ENCODE measurements at places on chromosomes 2 and 18.

DNA sequence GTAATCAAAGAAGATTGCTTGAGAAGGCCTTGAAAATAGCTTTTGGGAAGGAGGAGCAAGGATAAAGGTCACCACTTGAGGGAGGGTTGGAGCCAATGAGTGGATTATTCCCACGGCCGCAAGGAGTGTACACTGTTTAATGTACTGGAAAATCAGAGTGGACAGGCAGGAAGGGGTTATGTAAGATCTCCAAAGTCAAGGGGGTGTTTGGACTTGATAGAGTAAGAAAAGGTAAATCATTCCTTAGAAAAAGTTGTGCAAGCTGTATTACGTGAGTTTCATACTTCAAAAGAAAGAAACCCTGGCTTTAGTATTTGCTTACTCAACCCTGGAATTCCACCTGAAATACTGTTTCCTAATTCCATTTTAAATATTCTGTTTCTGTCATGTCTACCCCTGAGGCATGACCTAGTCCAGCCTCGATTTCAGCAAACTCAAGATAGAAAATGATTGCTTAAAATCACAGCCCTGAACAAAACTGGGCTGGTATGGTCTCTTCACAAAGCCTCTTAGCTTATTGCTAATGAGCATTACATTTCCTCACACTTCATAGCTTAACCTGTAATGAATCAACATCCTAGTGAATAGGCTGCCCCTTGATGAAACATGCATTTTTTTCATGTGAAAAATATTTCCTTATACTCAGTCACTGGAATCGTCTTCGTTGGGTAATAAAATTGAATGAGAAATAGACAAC is 1.1 kb downstream of the MREG start:
- DNase-seq = no peak

- no peak for DNase-seq
Measured at GRCh38 chr2:64134813-64135212, 9.4 kb downstream of the PELI1 start.

DNA sequence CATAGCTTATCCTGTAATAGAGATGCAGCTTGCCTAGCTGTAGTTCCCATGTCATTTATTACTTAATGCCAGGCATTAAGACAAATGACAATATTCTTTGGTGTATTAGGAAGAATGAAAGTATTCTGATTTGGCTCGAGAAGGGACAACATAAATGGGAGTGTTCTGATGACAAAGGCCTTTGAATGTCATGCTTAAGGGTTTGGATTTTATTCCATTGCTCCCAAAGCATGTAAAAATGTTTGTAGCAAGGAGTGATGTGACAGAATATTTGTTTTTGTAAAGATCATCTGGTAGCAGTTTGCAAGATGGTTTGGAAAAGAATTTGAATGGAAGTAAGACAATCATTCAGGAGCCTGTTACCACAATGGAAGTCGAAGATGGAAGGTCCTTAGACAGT is 30.4 kb downstream of the EEF1B2 start:
- no peak for DNase-seq

GRCh38 chr18:79337620-79338019 is 58.1 kb upstream of the NFATC1 start:
- DNase-seq = no peak

GRCh38 chr2:29518646-29519337 is 402.6 kb downstream of the ALK start:
- no peak for DNase-seq

- DNase-seq = no peak
Measured at GRCh38 chr2:19987936-19988335, 2.0 kb downstream of the WDR35 start.

DNA sequence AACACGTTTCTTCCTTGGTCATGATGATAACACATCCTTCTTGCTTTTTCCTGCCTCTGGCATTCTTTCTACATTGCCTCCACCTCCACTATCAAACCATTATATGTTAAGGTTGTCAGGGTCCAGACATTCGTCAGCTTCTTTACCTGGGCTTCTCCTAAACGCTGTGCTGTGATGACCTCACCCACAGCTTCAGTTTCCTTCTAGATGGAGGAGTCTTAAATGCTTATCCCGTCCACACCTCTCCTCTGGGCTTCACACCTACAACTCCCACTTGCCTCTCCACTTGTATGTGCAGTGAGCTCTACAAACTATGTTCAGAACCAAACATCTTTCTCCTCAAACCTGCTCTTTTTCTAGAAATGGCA is 666 bp upstream of the STAT1 start:
- no peak for DNase-seq

DNA sequence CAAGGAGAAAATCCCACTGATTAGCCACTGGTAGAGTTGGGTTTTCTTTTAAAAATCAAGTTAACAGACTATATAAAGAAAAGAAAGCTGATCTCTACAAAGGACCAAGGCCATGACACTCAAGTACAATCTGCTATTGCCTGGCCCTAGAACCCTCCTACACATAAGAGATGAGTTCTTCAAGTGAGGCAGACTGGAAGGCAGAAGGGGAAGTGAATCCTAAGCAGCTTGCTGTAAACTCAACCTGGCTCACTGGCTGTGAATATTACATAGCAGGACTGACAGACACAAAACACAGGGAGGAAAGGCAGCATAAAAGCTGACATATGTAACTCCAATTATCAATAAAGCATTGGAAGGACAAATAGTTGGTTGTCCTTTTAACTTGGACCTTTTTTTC is 65.4 kb downstream of the TRIP12 start:
- no peak for DNase-seq

DNA sequence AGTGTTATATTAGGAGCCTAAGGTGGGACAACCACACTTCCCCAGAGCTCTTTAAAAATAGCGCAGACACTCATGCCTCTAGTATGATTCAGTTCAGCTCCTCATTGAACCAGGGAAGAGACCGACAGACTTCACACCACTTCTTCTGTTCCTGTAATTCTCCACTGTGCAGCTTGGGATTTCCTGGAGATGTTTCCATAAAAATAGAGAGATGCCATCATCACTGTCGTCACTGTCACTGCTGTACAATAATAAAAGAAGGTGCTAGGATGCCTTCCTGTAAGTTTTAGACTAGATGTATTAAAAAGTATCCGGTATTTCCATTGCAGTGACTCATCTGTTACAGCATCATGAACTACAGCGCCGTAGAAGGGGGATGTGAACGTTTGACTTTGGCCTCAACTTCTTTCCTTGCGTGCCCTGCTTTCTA is 110.9 kb downstream of the FAM210A start:
- DNase-seq = no peak

DNA sequence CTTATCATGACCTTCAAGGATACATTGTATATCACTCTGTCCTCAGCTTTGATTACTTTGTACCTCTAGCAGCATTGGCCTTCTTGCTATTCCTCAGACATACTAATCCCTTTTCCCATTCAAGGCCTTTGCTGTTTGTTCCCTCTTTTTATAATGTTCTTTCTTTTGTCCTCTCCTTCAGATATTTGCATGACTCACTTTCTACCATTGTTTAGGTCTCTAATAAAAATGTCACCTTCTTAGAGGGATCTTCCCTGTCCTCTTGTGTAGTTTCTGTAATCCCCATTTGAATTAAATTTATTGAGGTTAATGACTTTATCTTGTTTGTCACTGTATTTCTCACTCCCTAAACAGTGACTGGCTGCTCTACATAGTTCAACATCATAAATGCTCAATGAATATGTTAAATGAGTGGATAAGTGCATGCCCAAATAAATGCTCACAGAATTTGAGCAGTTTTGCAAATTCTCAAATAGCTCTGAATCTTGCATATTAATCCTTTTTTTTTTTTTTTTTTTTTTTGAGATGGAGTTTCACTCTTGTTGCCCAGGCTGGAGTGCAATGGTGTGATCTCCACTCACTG is 135.9 kb downstream of the AGPS start:
- DNase-seq = no peak

GRCh38 chr18:53745224-53745967 is 479.1 kb downstream of the MBD2 start:
- DNase-seq = no peak

- no peak for DNase-seq
Measured at GRCh38 chr2:25829377-25829704, 48.9 kb downstream of the ASXL2 start.
